Activated T-helper 1 cell treated with Interleukin-2 at 50 U/mL for 16 hours (primary cell): ENCODE measurements at places on chromosomes 3 and 15.

- no peak for DNase-seq
Observed at GRCh38 chr3:108830991-108831614, 8.5 kb downstream of the TRAT1 start.

DNA sequence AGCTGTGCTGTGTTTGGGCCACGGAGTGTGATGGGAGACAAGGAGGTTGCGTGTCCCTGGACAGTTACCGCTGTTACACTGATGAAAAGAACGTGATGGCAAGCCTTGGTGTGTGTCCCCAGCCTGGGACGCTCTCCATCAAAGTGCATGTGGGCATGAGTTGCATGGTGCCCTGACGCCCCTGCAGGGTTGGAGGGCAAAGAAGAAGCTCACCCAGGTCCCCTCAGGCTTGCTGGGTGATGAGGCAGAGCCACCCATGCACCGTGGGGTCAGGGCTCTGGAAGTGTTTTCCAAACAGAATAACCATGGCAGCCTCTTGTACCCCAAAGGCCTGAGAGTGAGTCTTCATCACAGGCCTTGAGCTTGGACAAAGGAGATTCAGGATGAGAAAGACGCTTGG is 189.2 kb downstream of the ATP10A start:
- DNase-seq = no peak

GRCh38 chr3:192642651-192643050 is 84.7 kb downstream of the FGF12 start:
- DNase-seq = no peak

DNA sequence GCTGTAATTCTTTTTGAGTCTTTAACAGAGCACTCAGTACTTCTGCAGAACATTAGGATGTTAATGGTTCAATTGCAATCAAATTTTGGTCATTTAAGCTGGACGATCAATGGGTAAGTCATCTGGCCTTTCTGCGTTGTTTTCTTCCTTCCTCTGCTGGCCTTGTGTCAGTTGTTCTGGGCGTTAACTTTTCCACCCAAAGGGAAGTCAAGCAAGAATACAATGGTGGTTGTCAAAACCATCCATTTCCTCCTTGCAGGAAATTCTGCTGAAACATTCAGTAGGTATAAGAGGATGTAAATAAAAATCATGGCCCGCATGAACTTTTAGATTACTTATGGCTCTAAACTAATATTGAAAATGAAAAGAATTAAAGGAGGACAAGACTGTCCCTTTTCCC is 584.0 kb downstream of the GRM7 start:
- no peak for DNase-seq

DNA sequence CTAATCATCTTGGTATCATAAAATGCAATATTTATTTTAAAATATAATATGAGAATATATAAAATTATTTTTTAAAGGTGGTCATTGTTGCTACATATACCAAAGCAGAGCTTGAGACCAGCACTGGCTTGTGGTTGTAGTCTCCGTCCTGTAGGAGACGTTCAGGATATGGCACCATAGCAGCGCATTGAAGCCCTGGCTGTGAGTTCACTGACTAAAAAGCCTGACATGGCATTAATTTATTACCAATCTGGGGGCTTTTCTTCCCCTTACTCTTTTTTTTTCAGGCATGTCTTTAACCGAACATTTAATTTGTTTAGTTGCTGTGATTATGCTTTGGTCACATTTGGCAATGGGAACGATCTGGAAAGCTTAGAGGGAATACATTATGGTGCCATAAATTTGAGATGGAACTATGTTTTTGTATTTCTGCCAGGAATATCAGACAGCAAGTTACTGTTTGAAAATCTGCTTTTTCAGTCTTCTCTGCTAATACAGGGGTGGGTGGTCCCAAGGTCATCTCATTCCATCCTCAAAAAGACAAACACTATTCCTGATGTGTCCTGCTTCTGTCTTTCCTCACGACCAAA is 108.5 kb downstream of the ZIC4 start:
- DNase-seq = no peak

GRCh38 chr15:70650567-70651302 is 112.6 kb downstream of the UACA start:
- DNase-seq = no peak

GRCh38 chr3:128487813-128488635 is 5.0 kb downstream of the GATA2 start:
- no peak for DNase-seq

- DNase-seq = no peak
Observed at GRCh38 chr3:144777906-144778305, 806.3 kb downstream of the DIPK2A start.

GRCh38 chr15:75200391-75200764 is 1.3 kb upstream of the C15orf39 start:
- no peak for DNase-seq
